ENCODE measurements at places on chromosomes 5 and 9.

DNA sequence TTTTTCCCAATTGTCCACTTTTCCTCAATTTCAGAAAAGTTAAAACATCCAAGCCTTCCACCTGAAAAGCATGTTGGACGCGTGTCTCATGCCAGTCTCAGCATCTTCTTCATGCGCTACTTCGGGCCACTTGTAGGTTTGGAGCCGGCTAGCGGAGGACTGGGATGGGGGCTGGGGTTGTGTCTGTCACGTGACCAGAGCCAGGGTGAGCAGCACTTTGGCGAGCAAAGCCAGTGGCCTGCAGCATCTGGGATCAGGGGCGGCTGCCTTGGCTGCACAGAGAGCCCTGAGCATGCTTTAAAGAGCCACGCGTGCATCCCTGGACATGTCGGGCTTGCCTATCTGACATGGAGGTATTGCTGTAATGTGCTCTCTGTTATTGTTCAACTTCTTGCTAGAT, 41.2 kb downstream of the SLC6A3 start:
- DNase-seq = no peak

- no peak for DNase-seq
Observed at GRCh38 chr5:109155625-109156024, 254.1 kb downstream of the PJA2 start.

GRCh38 chr5:43033841-43034590, 6.1 kb downstream of the ANXA2R start:
- DNase-seq = no peak

DNA sequence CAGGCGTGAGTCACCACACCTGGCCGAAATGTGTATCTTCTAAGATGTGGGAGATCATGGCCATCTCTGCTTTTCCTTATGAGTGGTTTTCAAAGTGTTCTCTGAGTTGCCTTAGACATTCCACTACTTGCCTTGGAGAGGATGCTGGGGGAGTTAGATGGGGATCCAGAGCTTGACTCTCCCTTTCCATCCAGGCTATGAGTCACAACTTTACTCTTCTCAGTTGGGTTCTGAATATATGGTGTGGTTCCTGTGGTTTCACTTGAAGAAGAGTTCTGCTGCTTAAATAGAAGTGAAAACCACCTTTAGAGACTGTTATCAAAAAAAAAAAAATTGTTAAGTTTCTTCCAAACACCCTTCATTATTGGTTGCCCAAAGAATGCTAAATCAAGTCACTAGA, 217.6 kb downstream of the ZNF608 start:
- no peak for DNase-seq

DNA sequence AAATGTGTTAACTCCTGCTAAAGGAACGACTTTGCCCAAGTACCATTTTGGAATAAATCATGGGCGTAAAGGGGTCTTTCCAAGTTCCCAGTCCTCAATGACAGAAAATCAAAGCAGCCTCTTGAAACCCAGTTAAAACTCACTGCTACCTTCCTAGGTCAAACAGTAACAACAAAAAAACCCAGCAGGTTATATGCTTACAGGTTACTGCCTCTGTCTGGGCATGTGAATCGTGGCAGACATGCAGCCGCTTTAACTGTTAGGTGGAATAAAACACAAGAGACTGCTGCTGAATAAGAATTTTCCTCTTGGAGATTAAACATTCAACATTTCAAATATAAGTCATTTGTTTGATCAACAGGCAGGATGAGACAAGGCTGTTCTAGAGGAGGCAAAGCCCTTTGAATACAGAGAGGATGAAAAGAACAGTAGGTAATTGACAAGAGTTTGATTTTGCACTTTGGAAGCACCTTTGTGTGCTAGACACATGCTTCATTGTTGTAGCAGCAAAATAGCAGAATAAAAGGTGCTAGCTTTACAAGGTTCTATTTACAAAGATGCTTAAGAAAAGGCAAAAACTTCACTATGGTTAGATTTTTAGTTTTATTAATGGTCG, 319.4 kb downstream of the NDUFS4 start:
- DNase-seq = no peak

- DNase-seq = no peak
Observed at GRCh38 chr5:31100781-31101310, 92.6 kb upstream of the CDH6 start.

- DNase-seq = no peak
Observed at GRCh38 chr9:7121055-7121454, 363.3 kb downstream of the KDM4C start.

GRCh38 chr9:71752928-71753327, 15.4 kb downstream of the CEMIP2 start:
- DNase-seq = no peak

DNA sequence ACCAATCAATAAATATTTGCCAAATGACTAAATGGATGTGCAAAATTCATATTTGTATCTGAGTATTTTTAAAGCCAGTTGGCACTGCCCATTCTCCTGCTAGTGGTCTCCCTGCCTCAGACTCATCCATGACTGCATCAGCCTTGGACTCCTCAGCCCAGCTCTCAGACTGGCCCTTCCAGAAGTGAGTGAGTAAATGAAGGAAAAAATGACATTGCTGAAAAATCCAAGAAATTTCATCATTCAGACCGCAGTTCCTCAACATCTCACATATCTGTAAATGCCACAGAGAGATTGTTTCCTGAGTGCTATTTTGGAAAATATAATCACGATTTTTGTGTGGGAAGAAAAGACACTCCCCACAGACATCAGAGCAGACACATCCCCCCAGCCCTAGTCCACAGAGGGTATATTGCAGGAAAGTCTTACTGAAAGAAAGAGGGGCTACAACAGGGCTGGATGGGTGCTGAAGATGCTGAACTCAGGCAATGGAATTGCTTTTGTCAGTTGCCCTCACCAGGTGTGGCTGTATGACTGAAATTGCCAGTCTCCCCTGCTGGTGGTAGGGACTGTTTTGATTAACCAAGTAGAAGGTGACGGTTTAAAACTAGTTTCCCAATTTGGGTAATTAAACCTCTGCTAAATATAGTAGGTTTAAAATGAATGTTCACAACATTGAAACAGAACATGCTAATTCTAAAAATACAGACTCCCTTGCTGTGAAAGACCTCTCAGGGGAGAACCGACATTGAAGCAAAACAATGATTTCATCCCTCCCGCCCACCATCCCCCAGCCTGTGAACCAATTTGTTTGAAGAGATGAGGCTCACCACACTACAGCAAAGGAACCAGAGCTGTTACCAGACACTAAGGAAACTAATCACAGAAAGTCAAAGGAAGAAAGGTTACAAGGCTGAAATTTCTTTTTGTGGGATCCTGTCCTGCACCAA, 158.8 kb downstream of the DEPDC1B start:
- DNase-seq = no peak

DNA sequence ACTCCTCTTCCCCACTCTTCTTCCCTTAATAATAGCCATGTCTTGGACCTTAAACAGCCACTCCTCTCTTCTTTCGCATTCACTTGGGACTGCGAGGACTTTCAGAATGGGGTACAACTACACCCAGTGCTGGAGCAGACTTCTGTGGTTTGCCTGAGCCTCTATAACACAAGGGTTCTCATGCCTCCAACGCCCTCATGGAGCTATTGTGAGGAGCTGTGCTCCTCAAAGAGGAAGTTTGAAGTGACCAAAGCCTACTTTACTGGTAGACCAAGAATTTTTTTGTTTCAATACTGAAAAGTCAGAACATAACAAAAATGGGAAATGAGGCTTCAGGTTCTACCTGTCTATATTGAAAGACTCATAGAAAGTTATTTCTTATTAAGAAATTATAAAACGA, 316.4 kb downstream of the PIK3R1 start:
- DNase-seq = no peak

GRCh38 chr5:62621280-62621679, 42.7 kb downstream of the LRRC70 start:
- no peak for DNase-seq

DNA sequence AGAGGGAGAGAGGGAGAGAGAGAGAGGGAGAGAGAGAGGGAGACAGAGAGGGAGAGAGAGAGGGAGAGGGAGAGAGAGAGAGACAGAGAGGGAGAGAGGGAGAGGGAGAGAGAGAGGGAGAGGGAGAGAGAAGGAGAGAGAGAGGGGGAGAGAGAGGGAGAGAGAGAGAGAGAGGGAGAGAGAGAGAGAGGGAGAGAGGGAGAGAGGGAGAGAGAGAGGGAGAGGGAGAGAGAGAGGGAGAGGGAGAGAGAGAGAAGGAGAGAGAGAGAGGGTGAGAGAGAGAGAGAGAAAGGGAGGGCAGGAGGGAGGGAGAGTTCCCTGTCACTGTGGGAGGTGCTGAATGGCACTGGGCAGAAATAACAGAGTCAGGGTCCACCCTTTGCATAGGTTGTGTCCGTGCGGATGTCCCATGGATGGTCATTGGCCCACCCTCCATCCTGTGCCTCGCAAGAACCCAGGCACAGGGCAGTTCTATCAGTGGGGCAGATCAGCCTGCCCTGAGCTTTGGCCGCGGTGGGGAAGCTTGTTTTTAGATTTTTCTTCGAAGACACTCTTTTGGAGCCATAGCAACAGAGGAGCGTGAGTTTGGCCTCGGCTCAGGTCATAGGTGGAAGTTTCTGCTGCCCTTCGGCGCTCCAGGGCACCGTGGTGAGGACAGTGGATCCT, 30.1 kb downstream of the ADAMTSL2 start:
- no peak for DNase-seq

- DNase-seq = no peak
Observed at GRCh38 chr5:9878206-9878605, 248.1 kb upstream of the TAS2R1 start.

DNA sequence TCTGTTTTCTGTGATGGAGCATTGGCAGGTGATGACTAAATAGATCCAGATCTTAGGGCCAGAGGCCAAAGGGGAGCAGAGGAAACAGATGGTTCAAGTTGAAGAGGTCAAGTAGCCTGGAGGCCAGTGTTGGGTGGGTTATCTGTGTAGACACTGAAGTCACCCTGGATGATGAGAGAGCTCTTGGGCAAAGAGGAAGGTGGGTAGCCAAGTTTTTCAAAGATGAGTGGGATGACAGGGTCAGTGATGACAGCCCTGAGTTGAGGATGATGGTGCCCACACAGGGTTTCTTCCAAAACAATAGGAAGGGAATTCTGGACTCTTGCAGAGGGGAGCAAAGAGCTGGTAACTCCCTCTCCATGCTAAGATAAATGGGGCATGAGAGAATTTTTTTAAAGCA, 76.6 kb downstream of the CD180 start:
- no peak for DNase-seq

- DNase-seq = no peak
Observed at GRCh38 chr5:170520372-170520771, 16.6 kb downstream of the KCNIP1 start.

DNA sequence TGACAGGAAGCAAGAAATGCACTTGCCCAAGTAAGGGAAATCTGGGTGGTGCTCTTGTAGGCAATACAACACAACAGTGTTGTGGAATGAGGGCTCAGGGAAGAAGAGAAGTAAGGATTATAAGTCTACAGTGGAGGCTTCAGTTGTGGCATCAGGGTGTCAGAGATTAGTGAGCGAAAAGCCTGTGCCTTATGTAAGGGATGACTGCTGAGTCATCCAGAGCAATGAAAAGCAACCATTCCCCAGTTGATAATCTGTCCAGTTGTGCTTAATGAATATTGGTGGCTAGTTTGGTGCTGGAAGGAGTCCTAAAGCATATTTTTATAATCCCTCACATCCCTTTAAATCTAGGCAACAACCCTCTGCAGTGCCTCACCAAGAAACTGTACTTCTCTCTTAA, 42.0 kb downstream of the FBXO38 start:
- DNase-seq = peak; percentile 49

DNA sequence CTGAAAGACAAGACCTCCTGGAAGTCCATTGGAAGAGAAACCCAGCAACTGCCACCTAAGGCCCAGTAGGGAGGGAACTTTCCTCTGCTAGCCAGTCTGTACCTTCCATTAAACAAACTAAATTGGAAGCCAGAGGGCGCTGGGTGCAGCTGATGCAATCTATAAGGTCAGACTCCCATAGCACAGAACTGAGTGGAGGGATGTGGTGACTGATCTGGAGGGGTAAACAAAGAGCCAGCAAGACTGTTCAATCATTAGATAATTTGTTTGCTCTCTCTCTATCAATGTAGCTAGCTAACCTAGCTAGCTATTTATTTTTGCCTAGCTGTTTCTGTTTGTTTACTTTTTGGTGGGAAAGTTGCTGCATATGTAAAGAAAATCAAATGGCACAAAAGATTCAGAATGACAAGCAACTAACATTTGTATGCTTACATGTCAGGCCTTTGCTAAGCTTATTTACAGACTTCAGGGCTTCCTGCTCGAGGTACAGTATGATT, 291.8 kb upstream of the DAB2 start:
- DNase-seq = no peak

GRCh38 chr5:97636766-97637165, 453.7 kb upstream of the RIOK2 start:
- no peak for DNase-seq

GRCh38 chr5:60690326-60690725, 9.6 kb downstream of the DEPDC1B start:
- DNase-seq = no peak

DNA sequence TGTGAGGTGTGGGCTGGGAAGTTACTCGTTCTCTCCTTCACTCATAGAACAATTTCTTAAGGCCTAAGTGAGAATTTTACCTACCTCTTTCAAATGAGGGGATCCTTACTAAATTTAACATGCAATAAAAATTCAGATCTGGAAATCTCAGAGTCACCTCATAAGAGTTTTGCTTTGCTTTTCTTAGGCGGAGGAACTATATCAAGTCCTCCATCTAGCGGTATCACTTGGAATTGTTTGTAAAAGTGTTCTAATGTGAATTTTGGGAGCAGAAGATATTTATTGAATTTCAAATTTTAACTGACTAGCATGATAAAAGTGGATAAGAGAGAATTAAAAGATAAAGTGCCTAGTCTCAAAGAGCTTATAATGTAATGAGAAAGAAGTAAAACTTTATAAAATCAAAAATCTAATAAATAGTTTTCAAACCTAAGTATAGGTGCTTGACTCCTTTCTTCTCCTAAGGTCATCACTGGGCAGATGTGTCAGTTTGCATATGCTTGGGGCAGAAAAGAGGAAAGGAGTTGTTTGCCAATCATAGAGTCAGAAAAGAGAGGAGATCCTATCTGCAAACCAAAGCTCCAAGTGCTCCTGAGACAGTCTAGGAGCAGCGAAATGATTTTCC, 145.7 kb upstream of the DAB2 start:
- DNase-seq = no peak

- no peak for DNase-seq
Observed at GRCh38 chr5:50564079-50564478, 102.4 kb upstream of the PARP8 start.

- no peak for DNase-seq
Observed at GRCh38 chr5:84779186-84779585, 394.5 kb upstream of the EDIL3 start.

GRCh38 chr9:134319306-134320125, 6.7 kb upstream of the RXRA start:
- peak; percentile 4 for DNase-seq
